ENCODE measurements at places on chromosomes 1 and 21.
A peak's percentile ranks its signal among the peaks of the same experiment; 100 is the strongest.

- DNase-seq: no peak
Observed at GRCh38 chr1:225445639-225446594, 18.1 kb upstream of the LBR start.

- no peak for DNase-seq
Observed at GRCh38 chr21:45336870-45337269, 49.2 kb upstream of the POFUT2 start.

DNA sequence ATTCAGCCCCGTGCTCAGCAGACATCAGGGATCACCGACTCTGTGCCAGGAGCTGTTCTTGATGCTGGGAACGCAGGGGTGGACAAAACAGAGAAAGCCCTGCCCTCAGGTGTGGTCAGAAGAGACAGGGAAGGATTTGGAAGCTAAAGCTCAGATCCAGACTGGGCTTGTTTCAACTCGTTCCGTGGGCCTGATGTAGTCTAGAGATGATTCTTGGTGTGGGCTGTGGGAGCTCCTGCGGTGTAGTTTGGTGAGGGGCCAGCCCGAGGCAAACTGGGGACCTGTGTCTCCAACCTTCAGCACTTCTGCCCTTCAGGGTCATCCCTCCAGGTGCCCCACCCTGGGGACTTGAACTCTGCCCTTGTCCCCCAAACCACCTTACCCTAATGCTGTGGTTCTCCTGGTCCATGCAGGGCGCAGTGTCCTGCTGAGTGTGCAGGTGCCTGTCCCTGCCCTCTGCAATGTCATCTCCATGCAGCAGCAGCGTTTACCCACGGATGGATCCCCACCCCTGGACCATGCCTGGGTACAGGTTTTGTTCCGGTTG, 17.3 kb upstream of the ABCG1 start:
- no peak for DNase-seq

DNA sequence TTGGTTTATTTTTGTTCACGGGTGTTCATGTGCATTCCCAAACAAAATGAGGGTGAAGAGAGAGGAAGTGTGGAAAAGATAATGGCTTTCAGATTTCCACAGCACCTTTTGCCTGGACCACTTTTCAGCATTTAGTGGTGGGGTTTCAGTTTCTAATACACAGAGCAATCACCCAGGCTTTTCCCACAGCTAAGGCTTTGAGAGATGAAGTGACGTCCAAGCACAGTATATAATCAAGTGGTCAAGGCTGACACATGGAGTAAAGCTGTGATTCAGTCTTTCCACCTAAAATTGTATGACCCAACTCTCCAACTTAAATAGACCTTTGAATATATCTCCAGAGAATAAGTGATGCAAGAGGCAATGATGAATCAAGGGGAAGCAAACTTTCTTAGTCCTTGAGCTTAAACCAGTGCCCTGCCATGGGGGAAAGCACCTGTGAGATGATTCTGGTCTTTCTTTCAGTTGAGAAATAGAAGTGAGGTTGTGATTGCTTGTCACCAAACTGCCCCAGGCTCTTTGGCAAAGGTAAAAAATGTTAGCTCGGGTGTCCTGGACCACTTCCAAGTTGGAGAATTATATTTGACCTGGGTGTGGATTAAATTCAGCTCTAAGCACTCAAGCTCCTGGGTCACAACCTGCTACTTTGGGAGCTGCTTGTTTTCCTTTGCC, 2.4 kb upstream of the PIK3R3 start:
- DNase-seq: peak; percentile 34

GRCh38 chr1:21898326-21899200, 38.5 kb downstream of the HSPG2 start:
- DNase-seq: no peak

DNA sequence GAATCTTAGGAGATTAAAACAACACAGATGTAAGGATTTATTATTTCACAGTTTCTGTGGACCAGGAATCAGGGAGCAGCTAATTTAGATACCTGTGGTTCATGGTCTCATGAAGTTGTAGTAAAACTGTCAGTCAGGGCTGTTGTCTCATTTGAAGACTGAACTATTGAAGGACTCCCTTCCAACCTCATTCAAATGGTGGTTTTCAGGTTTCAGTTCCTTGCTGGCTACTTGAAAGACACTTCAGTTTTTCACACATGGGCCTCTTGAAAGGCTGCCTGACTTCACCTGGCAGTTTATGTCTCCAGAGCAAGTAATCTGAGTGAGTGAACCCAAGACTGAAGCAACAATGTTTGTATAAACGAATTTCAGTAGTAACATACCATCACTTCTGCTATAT, 915.9 kb downstream of the PLA2G4A start:
- DNase-seq: no peak

- DNase-seq: no peak
Observed at GRCh38 chr1:236604905-236605806, 840 bp upstream of the HEATR1 start.

GRCh38 chr1:192053531-192053971, 104.7 kb upstream of the RGS18 start:
- DNase-seq: no peak

- DNase-seq: no peak
Observed at GRCh38 chr21:35720208-35720731, 340.1 kb downstream of the SETD4 start.

- DNase-seq: no peak
Observed at GRCh38 chr1:69671363-69672010, 103.8 kb downstream of the LRRC7 start.

DNA sequence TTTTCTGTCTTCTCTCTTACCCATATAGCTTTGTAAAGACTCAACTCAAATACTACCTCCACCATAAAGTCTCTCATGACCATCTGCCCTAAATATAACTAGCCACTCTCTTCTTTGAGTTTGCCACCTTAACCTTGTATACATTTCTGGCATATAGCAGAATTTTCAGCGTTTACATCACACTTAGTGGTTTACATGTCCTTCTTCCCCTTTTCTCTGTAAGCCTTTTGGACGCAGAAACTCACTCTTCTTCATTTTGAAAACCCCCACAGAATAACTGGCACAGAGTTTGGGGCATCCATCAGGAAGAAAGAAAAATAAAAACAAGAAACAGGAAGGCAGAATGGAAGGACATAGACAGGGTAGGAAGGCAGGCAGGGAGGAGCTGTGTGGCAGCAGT, 131.8 kb upstream of the DUSP10 start:
- DNase-seq: no peak

GRCh38 chr1:169043823-169044222, 62.7 kb upstream of the ATP1B1 start:
- no peak for DNase-seq

- no peak for DNase-seq
Observed at GRCh38 chr1:160863061-160863773, 530 bp upstream of the CD244 start.

All from HAP-1 (cell line).